Stimulated activated CD8-positive, alpha-beta memory T cell treated with anti-CD3 and anti-CD28 coated beads, Interleukin-4, amount 100 ng/mL, for 48 hours (primary cell): ENCODE measurements at places on chromosomes 11 and 22.

DNA sequence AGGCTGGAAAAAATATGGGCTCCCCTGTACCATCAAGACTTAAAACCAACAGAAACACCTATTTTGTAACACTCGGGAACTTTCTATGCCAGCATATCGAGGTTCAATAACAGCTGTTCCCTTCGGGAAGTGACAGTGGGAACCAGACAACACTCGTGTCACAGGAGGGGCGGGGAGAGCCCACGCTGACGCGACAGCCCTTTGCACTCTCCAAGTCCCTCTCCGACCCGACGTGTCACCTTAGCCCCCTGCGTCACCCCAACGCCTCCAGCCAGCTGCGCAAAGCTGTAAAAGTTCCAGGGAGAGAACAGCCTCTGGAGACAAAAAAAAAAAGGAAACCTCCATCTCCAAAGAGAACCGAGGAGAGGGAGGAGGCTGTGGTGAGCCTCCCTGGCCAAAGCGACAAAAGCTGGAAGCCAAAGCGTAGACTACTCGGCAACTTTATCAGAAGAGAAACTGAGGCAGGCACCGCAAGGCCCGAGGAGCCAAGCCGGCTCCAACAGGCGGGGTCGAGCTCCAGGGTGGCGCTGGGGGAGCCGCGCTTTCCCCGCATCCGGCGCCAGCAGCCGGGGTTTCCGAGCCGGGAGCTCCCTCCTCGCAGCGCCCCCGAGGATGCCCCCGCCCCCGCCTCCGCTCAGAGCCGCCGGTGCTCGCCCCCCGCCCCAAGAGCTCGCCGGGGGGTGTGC is 751 bp downstream of the ARFGAP3 start:
- peak; percentile 68 for DNase-seq

DNA sequence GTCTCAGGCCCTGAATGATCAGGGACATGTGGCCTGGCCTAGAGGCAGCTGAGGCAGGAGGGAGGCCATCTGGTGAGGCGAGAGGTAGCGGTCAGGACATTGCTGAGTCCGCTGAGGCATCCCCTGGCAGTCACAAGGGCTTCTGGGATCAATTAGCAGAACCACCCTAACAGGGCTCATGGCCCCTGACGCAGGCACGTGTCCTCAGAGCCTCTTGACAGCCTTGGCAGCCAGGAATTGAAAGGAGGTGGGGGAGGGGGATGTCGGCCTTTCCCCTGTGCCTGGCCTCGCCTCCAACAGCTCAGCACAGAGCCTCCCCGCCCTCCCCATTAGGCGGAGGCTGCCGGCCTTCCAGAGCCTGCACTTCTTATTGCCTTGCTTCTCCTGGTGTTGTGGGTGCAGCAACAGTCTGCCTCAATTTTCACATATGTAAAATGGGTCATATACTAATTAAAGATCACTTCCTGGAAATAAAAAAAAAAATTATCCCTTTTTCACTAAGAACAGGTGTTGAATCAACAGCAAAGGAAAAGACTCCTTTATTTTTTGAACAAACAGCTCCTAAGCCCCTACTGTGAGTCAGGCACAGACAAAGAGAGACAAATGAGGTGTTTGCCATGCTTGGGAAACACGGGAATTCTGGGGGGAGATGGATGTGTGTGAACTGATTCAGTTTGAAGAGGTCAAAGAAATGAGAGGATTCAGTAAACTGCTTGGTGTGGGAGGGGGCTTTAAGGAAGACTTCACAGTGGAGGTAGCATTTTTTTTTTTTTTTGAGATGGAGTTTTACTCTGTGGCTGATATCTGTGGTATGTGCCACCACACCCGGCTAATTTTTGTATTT is 55.3 kb downstream of the NFAM1 start:
- DNase-seq: no peak

GRCh38 chr22:47249370-47249928 is 487.0 kb downstream of the TBC1D22A start:
- no peak for DNase-seq

- DNase-seq: peak; percentile 82
Measured at GRCh38 chr22:50529897-50530579, at the start of gene TYMP. TSS of gene TYMP (minus strand) at chr22:50530012. CDS start at chr22:50529709, 303 bp downstream.

- no peak for DNase-seq
Measured at GRCh38 chr22:26479043-26479791, 4.4 kb downstream of the HPS4 start.

DNA sequence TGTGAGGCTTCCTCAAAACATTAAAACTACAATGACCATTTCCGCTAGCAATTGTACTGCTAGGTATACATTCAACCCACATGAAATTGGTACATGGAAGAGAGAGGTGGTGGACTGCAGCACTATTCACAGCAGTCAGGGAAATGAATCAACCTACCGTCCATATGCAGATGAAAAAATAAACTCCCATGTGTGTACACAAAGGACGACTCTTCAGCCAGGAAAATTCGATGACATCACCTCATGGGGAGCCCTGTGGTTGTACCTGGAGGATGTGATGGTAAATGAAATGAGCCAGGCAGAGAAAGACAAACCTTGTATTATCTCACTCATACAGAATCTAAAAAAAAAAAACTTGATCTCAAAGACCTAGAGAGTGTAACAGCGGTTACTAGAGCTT is 23.3 kb downstream of the RFPL3 start:
- DNase-seq: no peak

- no peak for DNase-seq
Measured at GRCh38 chr11:8229299-8230177, 34.1 kb downstream of the LMO1 start.

DNA sequence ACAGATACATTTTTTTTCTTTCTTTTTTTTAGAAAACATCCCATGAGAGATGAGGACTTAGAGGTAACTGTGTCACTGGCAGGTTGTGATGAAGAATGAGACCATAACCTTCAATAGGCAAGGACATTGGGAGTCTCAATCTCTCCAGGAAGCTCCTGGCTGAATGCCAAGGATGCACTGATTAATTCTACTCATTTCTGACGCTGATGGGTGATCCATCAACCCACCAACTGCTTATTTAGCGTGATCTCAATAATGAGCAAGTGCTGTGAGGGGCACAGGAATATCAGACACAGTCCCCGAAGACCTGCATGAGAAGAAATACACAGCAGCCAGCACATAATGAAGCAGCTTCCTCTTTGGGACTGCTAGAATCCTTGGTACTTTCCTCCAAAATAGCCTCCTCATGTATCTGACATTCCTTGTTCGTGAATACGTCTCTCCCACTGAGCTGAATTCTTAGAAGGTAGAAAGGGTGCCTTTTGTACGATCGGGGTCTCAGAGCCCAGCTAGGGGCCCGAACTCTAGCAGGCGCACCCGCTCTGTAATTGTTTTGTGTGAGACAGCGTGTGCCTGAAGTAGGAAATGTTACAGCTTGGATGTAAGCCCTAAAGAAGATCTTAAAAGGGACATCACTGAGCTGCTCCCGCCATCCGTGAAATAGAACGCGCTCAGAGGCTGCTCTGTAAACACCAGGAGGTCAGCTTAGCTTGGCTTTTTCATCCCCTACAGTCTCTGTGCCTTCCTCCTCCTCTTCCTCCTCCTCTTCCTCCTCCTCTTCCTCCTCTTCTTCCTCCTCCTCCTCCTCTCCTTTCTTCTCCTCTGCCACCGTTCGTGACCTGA is 7.2 kb downstream of the CLMP start:
- no peak for DNase-seq

DNA sequence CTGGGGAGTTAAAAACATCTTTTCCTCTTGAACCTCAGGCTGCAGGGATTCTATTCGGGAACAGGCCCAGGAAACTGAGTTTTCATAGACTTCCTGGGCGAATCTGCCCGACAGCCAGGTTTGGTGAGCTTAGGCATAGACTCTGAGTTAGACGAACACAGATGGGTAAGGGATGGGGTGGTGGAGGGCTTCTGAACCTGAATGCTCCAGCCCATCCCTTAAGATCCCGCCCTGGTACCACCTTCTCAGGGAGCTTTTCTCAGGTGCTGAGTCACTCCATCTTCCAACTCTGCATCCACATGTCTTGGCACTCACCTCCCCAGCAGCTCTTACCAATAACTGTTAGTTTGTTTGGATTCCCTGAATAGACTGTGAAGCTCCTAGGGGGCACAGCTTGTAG is 37.4 kb downstream of the MICAL2 start:
- DNase-seq: no peak

GRCh38 chr22:46057246-46058090 is 80.5 kb upstream of the WNT7B start:
- DNase-seq: no peak

GRCh38 chr11:3165152-3165705 is at the start of gene OSBPL5:
TSS of gene OSBPL5 (minus strand) at chr11:3165310. CDS start at chr11:3129148, 36,162 bp downstream.
- peak; percentile 68 for DNase-seq

- DNase-seq: no peak
Measured at GRCh38 chr11:56783448-56784041, 35.0 kb upstream of the OR9G4 start.

- no peak for DNase-seq
Measured at GRCh38 chr11:76919467-76919866, 58.7 kb downstream of the ACER3 start.

DNA sequence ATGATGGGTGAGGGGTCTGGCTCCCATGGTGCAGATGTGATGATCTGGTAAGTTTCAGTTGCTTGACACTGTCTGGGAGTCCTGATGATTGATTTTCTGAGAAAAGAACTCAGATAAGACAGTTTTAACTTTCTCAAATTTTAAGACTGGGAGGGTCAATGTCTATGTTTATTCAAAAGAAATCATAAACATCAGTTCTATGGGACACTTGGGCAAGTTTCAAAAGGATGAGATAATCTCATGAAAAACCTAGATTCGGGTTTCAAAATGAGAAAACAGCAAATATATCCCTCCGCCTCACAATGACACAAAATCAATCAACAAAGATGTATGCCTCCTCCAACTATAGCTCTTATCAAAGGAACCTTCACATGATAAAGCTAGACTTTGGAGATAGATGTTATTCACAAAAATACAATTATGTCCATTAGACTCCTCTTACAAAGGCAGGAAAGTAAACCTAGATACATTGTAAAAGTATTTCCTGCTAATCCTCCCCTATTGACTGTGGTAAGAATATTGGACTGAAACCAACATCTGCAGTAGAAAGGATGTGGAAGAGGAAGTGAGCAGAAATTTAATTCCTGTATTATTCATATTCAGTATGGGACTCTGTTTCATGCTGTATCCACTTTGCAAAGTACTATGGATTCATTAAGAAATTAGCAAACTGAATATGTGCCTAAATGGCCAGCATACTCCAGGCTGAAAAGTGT is 21.6 kb downstream of the SVIP start:
- no peak for DNase-seq

GRCh38 chr11:86219311-86220193 is 25.0 kb upstream of the EED start:
- DNase-seq: no peak

- DNase-seq: no peak
Measured at GRCh38 chr11:63243533-63243932, at the start of gene SLC22A25. TSS of gene SLC22A25 (minus strand) at chr11:63243599. CDS start at chr11:63229652, 13,947 bp downstream.
